Testis (tissue), 5 donors: ENCODE measurements at places on chromosomes 11 and 22. TPM values are rescaled to one million over a fixed set of nuclear protein-coding genes. Genes with fewer than 3 reads are reported as not detected.

Gene MISFA
- polyA plus RNA-seq: 483 TPM

Gene CASP5
- 0.37 TPM for polyA plus RNA-seq

Gene MRGPRX4
- not detected for polyA plus RNA-seq

Gene TPST2
- 32.8 TPM for polyA plus RNA-seq

Gene PLAAT5
- polyA plus RNA-seq: 148 TPM

Gene CDON
- 20.6 TPM for polyA plus RNA-seq

Gene ZNF214
- polyA plus RNA-seq: 8.2 TPM

Gene PKNOX2
- polyA plus RNA-seq: 10.4 TPM

Gene IGF2
- polyA plus RNA-seq: 52.3 TPM

Gene OR8A1
- 0.29 TPM for polyA plus RNA-seq

Gene OR8G1
- polyA plus RNA-seq: 0.29 TPM

Gene TREH
- polyA plus RNA-seq: 4.0 TPM

Gene DEUP1
- 18.2 TPM for polyA plus RNA-seq

Gene OPCML
- polyA plus RNA-seq: 2.7 TPM

Gene MS4A7
- polyA plus RNA-seq: 8.9 TPM

Gene UBQLNL
- polyA plus RNA-seq: 42.8 TPM

Gene INSC
- 2.5 TPM for polyA plus RNA-seq

Gene IGSF22
- 1.7 TPM for polyA plus RNA-seq

Gene CCDC87
- polyA plus RNA-seq: 37.2 TPM

Gene GLB1L2
- polyA plus RNA-seq: 18.5 TPM

Gene CHST1
- 17.1 TPM for polyA plus RNA-seq

Gene CARD18
- 0.92 TPM for polyA plus RNA-seq

Gene APOBEC3C
- polyA plus RNA-seq: 76.6 TPM

Gene FAM83F
- polyA plus RNA-seq: 57.7 TPM

Gene FLRT1
- 0.67 TPM for polyA plus RNA-seq

Gene PHLDA2
- polyA plus RNA-seq: 0.62 TPM

Gene TUBGCP6
- 40.2 TPM for polyA plus RNA-seq

Gene GRIK4
- 3.0 TPM for polyA plus RNA-seq

Gene RAB39A
- polyA plus RNA-seq: 2.0 TPM

Gene MB
- polyA plus RNA-seq: 62.6 TPM

Gene IRAG1
- 28.6 TPM for polyA plus RNA-seq

Gene ZFP91
- 215 TPM for polyA plus RNA-seq

Gene TRIM21
- polyA plus RNA-seq: 11.0 TPM

Gene LIF
- polyA plus RNA-seq: 1.4 TPM

Gene ART5
- 50.8 TPM for polyA plus RNA-seq

Gene MUC6
- 1.5 TPM for polyA plus RNA-seq

Gene ARFGAP3
- 82.9 TPM for polyA plus RNA-seq

Gene CADM1
- 135 TPM for polyA plus RNA-seq

Gene PRRG4
- 1.0 TPM for polyA plus RNA-seq

Gene GPR137
- polyA plus RNA-seq: 390 TPM

Gene TMEM191B
- 56.9 TPM for polyA plus RNA-seq

Gene RCOR2
- 7.9 TPM for polyA plus RNA-seq

Gene DUSP8
- 7.0 TPM for polyA plus RNA-seq

Gene PLA2G3
- polyA plus RNA-seq: 0.44 TPM

Gene TMEM121B
- polyA plus RNA-seq: 2.2 TPM

Gene GPR83
- polyA plus RNA-seq: 0.45 TPM

Gene IL18BP
- polyA plus RNA-seq: 11.7 TPM

Gene PLAAT2
- polyA plus RNA-seq: 0.66 TPM

Gene OR5B21
- not detected for polyA plus RNA-seq

Gene SCT
- 1.5 TPM for polyA plus RNA-seq

Gene PDE2A
- polyA plus RNA-seq: 14.1 TPM

Gene APOBEC3B
- 0.69 TPM for polyA plus RNA-seq
